ENCODE measurements at places on chromosomes 11 and 22.

GRCh38 chr11:28834877-28835276 is 726.7 kb downstream of the METTL15 start:
- DNase-seq: peak; percentile 84

GRCh38 chr11:115462004-115462541 is 42.1 kb downstream of the CADM1 start:
- DNase-seq: peak; percentile 22

DNA sequence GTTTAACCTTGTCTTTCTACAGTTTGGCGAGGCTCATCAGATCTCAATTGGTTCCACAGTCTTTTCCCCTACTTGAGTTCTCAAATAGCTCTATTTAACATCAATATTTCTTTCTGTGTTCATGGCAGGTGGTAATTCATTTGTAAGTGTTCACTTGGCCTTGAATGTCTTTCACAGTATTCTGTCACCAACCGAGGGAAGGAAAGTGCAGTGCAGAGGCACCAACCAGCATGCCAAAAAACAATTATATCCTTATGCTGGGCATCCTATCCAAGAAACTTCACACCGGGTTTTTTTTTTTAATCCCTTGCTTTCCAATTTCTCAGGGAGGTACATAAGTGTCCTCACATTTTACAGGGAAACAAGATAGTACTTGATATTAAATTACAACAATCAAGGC is 55.0 kb upstream of the ZC3H12C start:
- DNase-seq: no peak

DNA sequence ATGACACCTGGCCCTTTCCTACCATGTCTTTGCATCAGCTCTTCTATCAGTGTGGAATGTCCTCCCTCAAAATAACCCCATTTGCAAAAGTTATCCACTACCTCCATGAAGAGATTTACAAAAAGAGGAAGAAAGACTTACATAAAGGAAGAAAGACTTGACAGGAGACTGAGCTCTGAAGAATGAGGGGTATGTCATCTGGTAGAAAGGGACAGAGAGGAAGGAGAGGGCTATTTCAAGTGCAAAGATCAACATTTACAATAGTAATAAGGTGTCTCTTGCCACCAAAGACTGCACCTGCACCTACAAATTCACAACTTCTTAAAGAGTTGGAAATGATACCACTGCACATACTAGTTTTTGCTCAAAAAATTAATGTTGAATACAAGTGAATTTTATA is 18.2 kb downstream of the PAK1 start:
- peak; percentile 56 for DNase-seq

GRCh38 chr11:890794-891540 is 19.6 kb downstream of the CHID1 start:
- DNase-seq: no peak

DNA sequence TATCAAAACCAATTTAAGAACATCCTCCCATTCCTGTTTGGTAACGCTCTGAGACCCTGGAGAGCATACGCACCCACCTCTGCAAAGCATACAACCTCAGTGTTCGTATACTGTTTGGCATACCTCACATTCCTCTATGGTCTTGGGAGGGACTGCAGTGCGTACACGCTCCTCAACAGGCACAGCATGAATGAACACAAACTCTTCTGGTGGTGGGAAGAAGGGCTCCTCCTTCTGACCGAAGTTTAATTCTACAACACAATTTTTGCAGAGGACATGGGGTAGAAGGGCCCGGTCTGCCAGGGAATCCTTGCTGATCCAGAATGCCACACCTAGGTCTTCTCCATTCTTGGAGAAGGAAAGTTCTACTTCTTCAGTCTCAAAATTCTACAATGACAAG is 5.3 kb downstream of the HNRNPUL2 start:
- no peak for DNase-seq

GRCh38 chr22:20589614-20590476 is 82.4 kb downstream of the MED15 start:
- no peak for DNase-seq

DNA sequence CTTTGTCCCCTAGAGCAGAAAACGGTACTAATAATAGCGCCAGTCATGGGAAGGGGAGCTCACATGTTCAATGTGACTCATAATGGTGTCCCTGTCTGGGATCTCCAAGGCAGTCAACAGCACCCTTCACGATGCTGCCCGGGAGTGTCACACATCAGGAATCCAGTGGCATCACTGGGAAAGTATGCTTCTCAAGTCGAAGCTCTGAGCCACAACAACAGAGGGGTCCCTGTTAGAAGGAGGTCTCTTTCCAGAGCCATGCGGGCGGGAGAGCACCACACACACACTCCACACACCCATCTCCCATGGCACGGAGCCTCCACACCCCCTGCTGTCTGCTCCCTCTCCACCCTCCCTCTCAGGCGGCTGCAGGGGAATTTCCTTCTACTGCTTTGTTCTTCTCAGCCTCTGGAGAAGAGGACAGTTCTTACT is 119.7 kb downstream of the ETS1 start:
- DNase-seq: peak; percentile 22

GRCh38 chr22:30821863-30822215 is 127.2 kb downstream of the OSBP2 start:
- DNase-seq: peak; percentile 30

DNA sequence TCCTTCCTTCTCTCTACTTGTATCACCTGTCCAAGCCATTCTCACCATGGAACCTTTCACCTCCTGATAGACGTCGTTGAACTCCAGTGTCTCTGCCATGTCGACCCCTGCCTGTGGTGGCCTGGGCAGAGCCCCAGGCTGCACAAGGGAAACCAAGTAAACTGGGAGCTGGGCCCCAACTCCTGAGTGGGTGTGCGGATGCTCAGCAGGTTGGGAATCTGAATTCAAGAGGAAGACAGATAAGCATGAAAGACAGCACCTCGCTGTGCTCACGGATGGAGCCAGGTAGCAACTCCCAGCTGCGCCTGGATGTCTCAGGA is 709 bp downstream of the SSRP1 start:
- no peak for DNase-seq

- DNase-seq: no peak
Measured at GRCh38 chr11:111766834-111767142, 599 bp upstream of the PPP2R1B start.

DNA sequence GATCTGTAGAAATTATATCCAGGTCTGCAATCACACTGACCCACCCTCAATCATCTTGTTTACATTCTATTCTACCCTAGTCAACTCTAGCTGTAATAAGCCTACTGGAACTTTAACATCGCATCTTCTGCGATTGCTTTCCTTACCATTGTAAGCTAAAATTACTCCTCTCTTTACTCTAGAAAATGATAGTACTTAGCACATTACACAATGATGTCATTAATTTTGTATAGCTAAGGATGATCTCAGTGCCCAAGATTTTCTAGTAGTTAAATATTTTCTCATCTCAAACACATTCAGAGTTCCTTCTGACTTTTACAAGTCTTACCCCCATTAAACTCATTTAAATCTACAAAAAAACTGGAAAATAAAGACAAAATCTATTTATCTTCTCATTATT is 39.6 kb upstream of the CTSC start:
- DNase-seq: peak; percentile 17

DNA sequence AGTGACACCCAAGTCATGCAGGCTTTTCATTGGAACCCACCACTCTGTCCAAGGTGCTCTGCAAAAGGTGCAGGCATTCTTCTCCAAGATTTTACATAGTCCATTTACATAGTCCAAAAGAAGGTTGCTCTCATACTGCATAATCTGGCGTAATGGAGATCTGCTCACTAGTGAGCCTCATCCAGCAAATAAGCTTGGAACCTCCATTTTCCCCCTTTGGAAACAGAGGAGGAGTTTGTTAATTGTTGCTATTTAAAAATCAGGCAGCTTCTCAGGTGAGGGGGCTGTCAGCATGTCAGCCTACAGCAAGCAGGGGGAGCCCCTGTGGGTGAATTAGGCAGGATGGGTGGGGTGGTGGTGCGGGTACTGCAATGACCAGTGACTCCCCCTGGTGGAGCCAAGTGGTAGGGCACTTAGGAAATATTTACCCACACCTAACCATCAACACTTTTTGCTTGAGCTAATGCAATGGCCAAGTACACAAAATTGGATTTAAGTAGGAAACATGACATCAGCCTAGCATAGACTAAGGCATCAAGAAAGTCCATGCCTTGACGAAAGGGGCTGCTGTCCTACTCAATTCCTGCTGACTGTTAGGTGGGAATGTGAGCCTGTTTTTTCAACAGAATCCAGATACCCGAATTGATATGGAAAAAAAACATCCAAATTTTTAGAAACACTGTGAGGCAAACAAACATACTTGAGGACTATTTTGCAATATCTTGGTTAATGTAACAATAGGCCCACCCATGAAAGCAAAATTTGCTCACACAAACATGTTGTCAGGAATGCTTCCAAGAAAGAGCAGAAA is 64.5 kb downstream of the AMBRA1 start:
- peak; percentile 59 for DNase-seq

DNA sequence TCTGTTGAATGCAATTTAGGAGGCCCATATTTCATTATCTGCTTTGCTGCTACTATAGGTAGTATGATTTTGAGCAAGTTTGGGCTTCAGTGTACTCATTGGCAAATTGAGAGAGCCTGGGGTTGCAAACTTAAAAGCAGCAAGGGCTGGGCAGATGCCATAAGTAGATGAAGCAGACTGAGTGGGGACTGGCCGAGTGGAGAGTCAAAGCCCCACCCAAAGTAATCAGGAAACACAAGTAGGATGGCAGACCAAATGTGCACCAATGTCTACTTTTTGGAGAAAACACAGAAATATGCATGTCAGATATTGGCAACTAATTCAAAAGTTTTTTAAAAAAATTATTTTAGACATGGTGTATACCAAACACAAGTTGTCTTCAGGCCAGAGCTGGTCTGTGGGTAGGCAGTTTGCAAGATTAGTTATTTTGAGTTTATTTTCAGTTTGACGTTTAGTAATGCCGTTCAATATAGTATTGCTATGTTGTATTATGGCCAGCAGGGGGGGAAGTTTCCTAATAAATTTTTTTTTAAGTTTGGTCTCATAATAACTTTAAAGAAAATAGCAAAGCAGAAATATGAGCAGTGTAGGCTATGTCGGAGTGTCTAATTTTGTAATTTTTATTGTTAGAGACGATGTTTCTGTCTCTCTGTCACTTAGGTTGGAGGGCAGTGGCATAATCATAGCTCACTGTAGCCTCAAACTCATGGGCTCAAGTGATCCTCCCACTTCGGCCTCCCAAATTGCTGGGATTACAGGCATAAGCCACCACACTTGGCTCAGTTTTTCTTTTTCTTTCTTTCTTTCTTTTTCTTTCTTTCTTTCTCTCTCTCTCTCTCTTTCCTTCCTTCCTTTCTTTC is 105.1 kb downstream of the HIPK3 start:
- peak; percentile 62 for DNase-seq

DNA sequence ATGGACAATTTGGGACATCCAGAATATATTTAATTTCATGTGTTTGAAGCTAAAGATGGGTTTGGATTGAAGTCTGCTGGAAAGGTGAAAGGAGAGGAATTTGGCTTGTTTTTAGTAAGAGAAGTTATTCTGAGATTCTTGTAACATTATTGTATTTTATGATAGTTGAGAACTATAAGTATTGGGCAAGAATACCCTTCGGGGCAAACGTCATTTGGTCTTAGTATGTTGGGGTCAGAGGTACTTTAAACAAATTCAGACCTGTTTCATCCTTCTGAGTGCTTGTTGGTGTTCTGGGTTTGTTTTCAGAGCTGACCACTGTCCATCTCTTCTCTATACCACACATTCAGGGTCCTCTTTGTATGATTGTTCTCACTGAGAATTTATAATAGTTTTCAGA is 19.5 kb downstream of the PANX1 start:
- no peak for DNase-seq

DNA sequence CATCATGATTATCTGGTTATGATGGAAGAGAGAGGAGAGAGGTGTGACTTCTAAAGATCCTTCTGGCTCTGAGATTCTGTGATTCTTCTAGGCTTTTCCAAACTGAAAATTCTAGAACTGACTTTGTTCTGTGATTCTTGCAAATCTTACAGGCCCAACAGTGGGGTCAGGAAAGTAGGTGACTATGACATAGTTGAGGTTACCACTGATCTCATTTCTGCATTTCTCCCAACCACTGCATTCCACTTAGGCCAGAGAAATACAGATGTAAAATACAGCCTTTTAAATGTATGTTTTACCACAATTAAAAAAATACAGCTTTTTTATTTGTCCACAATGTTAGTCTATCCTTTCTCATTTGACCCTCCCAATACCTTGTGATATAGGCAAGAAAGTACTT is 83.7 kb downstream of the STIM1 start:
- no peak for DNase-seq

DNA sequence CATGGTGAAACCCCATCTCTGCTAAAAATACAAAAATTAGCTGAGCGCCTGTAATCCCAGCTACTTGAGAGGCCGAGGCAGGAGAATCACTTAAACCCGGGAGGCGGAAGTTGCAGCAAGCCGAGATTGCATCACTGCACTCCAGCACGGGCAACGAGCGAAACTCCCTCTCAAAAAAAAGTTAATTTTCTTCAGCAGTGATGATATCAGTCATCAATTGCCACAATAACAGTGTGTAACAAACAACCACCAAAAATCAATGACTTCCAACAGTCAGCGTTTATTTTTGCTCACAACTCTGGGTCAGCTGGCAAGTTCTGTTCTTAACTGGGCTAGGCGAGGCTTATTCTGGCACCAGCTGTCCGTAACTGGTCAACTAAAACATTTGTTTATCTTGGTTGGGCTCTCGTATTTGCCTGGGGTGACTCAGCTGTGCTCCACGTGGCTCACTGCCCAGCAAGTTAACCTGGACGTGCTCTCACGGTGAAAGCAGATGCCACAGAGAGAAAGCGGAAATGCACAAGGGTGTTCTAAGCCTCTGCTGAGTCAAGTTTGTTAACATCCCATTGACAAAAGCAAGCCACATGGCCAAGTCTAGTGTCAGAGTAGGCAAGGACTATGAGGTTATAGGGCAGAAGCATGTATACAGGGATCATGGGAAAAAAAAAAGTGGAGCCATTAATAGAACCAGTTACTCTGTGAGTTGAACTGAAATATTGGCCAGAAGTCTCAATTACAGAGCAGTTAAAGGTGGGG is 52.1 kb downstream of the LHFPL7 start:
- DNase-seq: peak; percentile 95

GRCh38 chr22:30357650-30358215 is 926 bp downstream of the CCDC157 start:
- no peak for DNase-seq

DNA sequence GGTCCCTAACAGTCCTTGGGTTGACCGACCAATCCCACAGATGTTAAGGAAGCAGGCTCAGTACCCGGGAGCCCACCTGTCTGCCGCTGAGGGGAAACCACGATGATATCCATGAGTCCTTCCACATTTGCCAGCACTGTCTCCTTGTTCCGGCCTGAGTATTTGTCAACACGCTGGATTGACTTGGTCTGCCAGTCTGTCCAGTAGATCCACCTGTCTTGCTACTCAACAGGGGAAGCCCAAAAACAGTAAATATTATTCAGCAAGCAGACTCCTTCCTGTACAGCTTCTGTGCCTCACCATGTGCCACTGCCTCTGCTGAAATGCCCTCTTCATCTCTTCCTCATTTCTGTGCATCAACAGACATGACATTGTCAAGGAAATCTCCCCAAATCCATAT is 22.8 kb upstream of the CKAP5 start:
- DNase-seq: no peak

- peak; percentile 4 for DNase-seq
Measured at GRCh38 chr22:21009638-21010425, 5.1 kb upstream of the P2RX6 start.

- peak; percentile 82 for DNase-seq
Measured at GRCh38 chr11:85774256-85775101, 36.5 kb downstream of the SYTL2 start.

GRCh38 chr11:36347384-36347906 is 51.4 kb downstream of the PRR5L start:
- no peak for DNase-seq

GRCh38 chr11:35683728-35684339 is 21.3 kb downstream of the TRIM44 start:
- DNase-seq: no peak

All from DMS53 (cell line).